Bronchial smooth muscle cell (primary cell): ENCODE measurements at places on chromosomes 2 and 18. TPM values are rescaled to one million over a fixed set of nuclear protein-coding genes. Genes with fewer than 3 reads are reported as not detected.

The ZBTB7C gene
- under 0.01 TPM in 1 of 2 replicates, not detected in the other for total RNA-seq

The TRAPPC8 gene
- 33.7 and 38.8 TPM in 2 replicates for total RNA-seq

The NHEJ1 gene
- 14.2 and 17.5 TPM in 2 replicates for total RNA-seq

The KCNE4 gene
- 7.1 and 8.5 TPM in 2 replicates for total RNA-seq

The ATP6V1C2 gene
- not detected in 2 replicates for total RNA-seq

The TXNL4A gene
- 60.5 and 65.1 TPM in 2 replicates for total RNA-seq

The STK17B gene
- 10.9 and 20.0 TPM in 2 replicates for total RNA-seq

The RAD51AP2 gene
- not detected in 2 replicates for total RNA-seq

The CYTIP gene
- 0.16 TPM in 1 of 2 replicates, not detected in the other for total RNA-seq

The ACMSD gene
- total RNA-seq, result not detected in 2 replicates

The HOXD8 gene
- not detected in 2 replicates for total RNA-seq

The SLC9A4 gene
- not detected in 2 replicates for total RNA-seq

The GPR55 gene
- not detected in 2 replicates for total RNA-seq

The POTEI gene
- total RNA-seq, result under 0.01 TPM in 1 of 2 replicates, not detected in the other

The FAM136A gene
- 14.9 and 21.3 TPM in 2 replicates for total RNA-seq

The GULP1 gene
- total RNA-seq, result 39.8 and 46.8 TPM in 2 replicates

The CYP26B1 gene
- 0.52 TPM in 1 of 2 replicates, not detected in the other for total RNA-seq

The TNFAIP6 gene
- 37.2 and 86.0 TPM in 2 replicates for total RNA-seq

The FEZ2 gene
- 42.2 and 46.3 TPM in 2 replicates for total RNA-seq

The GKN2 gene
- total RNA-seq, result not detected in 2 replicates

The MROH2A gene
- total RNA-seq, result under 0.01 TPM in 1 of 2 replicates, not detected in the other

The FLACC1 gene
- total RNA-seq, result 0.43 and 1.3 TPM in 2 replicates

The ROCK2 gene
- 36.7 and 38.8 TPM in 2 replicates for total RNA-seq

The CYBRD1 gene
- total RNA-seq, result 265 and 454 TPM in 2 replicates

The RPIA gene
- 4.4 and 4.9 TPM in 2 replicates for total RNA-seq

The NIFK gene
- 18.6 and 24.1 TPM in 2 replicates for total RNA-seq
